ENCODE measurements at places on chromosomes 2 and 18. TPM values are rescaled to one million over a fixed set of nuclear protein-coding genes. Genes with fewer than 3 reads are reported as not detected.

PLEK gene
- total RNA-seq: 0.37 TPM

ZCCHC2 gene
- total RNA-seq: 16.7 TPM

PIGN gene
- 24.2 TPM for total RNA-seq

DNA sequence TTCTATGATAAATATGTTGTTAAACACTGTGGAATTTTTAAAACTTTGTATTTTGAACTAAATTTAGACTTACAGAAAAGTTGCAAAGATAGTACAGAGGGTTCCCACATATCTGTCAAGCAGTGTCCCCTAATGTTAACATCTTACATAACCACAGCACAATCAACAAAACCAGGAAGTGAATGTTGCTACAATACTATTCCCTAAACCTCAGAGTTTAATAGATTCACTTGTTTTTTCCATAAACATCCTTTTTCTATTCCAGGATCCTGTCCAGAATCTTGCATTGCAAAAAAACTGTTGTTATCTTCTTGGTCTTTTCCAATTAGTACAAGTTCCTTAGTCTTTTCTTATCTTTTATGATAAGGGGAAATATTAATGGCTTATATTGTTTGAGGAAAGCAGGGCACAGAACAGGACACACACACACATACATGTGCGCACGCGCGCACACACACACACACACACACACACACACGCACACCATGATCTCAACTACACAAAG lies 251.1 kb upstream of the TRIB2 start:
- DNase-seq: no peak

DNA sequence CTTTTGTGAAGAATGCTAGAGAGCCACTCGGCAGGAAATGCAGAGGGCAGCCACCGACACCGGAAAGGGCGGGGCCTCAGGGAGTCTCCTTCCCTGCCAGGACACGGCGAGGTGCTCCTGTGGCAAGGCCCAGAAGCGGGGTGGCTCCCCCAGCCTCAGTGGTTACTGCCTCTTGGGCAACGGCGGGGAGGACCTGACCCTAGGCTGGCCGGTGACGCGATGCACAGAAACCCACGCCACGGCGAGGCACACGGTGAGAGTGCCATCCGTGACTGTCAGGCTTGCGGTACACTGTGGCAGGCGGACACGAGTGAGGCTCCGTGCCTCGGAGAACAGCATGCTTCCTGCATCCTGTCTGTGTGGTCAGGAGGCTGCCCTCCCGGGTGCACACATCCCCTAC lies 47.8 kb downstream of the ZAP70 start:
- no peak for DNase-seq

DNA sequence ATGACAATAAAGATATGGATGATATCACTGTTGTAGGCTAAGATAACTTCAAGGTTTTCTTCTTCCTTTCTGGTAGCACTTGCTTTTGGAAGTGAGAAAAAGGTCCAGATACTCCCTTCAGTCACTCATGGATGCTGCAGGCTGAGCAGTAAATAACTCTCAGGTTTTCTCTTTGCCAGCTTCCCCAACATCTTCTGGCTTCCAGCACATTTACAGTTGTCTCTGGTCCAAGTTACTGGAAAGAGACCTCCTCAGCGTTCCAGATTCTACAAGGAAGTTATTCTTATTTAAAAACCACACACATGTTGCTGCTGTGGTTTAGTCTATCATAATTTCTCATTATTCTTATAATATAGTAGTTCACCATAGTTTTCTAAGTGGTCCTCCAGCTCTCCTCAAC lies 383.4 kb downstream of the PLCL1 start:
- DNase-seq: no peak

DNA sequence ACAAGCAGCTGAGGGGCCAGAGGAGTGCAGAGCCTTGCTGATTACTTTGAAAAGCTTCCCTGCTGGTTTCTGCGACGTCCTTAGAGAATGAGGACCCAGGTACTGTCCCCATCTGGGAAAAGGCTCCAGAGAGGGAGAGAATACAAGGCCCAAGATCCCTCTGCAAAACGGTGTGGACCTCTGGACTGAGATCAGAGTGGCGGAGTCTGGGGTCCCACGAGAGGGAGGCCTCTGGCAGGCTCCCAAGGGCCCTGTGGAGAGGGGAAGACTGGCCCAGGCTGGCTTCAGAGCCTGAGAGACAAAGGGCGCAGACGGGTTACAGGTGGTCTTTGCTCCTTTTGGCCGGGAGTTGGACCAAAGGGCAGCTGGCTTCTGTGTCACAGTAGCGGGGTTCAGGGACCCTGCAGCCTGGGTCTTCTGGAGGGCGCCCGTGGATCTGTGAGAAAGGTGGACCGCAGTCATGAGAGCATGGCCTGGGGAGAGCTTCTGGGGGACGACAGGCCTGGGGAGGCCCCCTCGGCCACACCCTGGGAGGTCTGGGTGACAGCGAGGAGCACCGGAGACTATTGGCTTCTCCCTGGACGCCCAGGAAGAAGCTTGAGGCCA lies 805 bp downstream of the SNORC start:
- DNase-seq: no peak

Measured in WTC11 (cell line).